ENCODE measurements at places on chromosomes 6 and 20. TPM values are rescaled to one million over a fixed set of nuclear protein-coding genes. Genes with fewer than 3 reads are reported as not detected.

DNA sequence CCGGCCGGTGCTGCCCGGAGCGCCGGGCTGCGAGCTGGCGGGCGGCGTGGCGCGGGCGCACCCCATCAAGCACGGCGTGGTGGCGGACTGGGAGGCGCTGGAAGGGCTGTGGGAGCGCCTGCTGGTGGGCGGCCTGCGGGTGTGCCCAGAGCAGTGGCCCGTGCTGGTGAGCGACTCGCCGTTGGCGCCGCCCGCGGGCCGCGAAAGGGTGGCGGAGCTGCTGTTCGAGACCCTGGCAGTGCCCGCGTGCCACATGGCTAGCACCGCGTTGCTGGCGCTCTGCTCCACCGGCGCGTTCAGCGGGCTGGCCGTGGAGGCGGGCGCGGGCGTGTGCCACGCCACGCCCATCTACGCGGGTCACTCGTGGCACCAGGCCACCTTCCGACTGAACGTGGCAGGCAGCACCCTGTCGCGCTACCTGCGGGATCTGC, 517 bp downstream of the ACTL10 start:
- DNase-seq = peak; percentile 88

GRCh38 chr6:107314531-107314939, 144.8 kb downstream of the PDSS2 start:
- DNase-seq = no peak

DNA sequence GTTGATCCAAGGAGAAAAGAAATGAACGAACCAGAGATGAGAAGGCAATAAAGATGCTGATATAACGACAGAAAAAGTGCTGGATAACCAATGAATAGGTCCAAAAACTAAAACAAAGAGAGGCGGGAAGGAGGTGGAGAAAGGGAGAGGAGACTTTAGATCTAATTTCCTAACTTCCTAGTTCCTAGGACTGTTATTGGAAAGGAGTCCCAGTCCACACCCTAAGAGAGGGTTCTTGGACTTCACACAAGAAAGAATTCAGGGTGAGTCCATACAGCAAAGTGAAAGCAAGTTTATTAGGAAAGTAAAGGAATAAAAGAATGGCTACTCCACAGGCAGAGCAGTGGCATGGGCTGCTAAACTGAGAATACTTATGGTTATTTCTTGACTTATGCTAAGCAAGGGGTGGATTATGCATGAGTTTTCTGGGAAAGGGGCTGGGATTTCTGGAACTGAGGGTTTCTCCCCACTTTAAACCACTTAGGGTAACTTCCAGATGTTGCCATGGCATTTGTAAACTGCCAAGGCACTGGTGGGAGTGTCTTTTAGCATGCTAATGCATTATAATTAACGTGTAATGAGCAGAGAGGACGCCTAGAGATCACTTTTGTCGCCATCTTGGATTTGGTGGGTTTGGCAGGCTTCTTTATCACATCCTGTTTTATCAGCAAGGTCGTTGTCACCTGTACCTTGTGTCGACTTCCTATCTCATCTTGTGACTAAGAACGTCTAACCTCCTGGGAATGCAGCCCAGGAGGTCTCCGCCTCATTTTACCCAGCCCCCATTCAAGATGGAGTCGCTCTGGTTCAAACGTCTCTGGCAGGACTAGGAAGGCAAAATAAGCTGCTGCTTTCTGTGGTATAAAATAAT, 60.9 kb upstream of the RBM24 start:
- no peak for DNase-seq

- no peak for DNase-seq
These were observed 4.5 kb downstream of the MKKS start for GRCh38 chr20:10429443-10429981.

GRCh38 chr6:152272486-152272885, 364.7 kb downstream of the SYNE1 start:
- no peak for DNase-seq

The EFCAB8 gene
- total RNA-seq = not detected

DNA sequence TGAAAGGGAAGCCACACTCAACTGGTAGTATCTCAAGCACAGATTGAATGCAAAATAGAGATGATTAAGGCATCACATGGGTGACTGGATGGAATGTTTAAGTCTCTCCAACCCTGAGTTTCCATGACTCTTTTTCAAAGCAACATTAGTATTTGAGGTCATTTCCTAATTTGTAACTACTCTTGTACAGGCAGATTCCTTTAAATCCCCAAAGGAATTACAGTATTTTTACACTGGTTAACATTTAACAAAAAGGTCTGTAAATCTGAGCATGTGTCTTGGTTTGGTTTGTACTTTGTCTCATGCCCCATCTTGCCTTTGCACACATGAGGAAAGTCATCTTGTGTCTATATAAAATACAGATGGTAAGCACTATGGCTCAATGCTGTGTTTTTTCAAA, 15.1 kb downstream of the RMND1 start:
- no peak for DNase-seq

All from right cardiac atrium (tissue), 5 donors.